ENCODE measurements at places on chromosomes 16 and 17. TPM values are rescaled to one million over a fixed set of nuclear protein-coding genes. Genes with fewer than 3 reads are reported as not detected.

GRCh38 chr17:34850023-34850422 is 111.2 kb downstream of the CCT6B start:
- no peak overlapping the region for H3K27ac ChIP-seq
- H3K4me3 ChIP-seq: no peak overlapping the region
- H3K36me3 ChIP-seq: no peaks in the 10 kb centered on the region
- DNase-seq: no peak
- peaks cover 10% of the 10 kb centered on the region for H3K27me3 ChIP-seq

GRCh38 chr17:83193336-83194185 is 114.2 kb downstream of the METRNL start:
- peaks cover 19% of the 10 kb centered on the region for H3K4me1 ChIP-seq
- peak overlapping the region; percentile 57 for H3K27ac ChIP-seq
- H3K36me3 ChIP-seq: no peaks in the 10 kb centered on the region
- peak; percentile 60 for DNase-seq
- H3K4me3 ChIP-seq: peak overlapping the region; percentile 54

- no peak overlapping the region for H3K27ac ChIP-seq
- no peak overlapping the region for H3K4me3 ChIP-seq
- H3K27me3 ChIP-seq: peaks cover 16% of the 10 kb centered on the region
- no peaks in the 10 kb centered on the region for H3K36me3 ChIP-seq
These were observed 7.6 kb downstream of the PITPNM3 start for GRCh38 chr17:6548578-6549330.

- H3K4me3 ChIP-seq: peak overlapping the region; percentile 93
- DNase-seq: no peak
- H3K27ac ChIP-seq: peak overlapping the region; percentile 96
- peaks cover 21% of the 10 kb centered on the region for H3K4me1 ChIP-seq
- H3K27me3 ChIP-seq: no peaks in the 10 kb centered on the region
These were observed 585 bp downstream of the AP1G1 start for GRCh38 chr16:71807905-71808592.

- no peak for DNase-seq
- H3K36me3 ChIP-seq: peaks cover 5% of the 10 kb centered on the region
- H3K27me3 ChIP-seq: peaks cover 5% of the 10 kb centered on the region
- no peak overlapping the region for H3K27ac ChIP-seq
- H3K4me1 ChIP-seq: peaks cover 29% of the 10 kb centered on the region
These were observed 3.6 kb downstream of the ENDOV start for GRCh38 chr17:80418589-80418988.

- DNase-seq: no peak
- H3K36me3 ChIP-seq: no peaks in the 10 kb centered on the region
- no peak overlapping the region for H3K4me3 ChIP-seq
- H3K27ac ChIP-seq: no peak overlapping the region
These were observed 245.6 kb upstream of the GSE1 start for GRCh38 chr16:85367485-85367884.

GRCh38 chr17:73165616-73166404 is 1.0 kb downstream of the SSTR2 start:
- no peaks in the 10 kb centered on the region for H3K36me3 ChIP-seq
- no peak for DNase-seq
- H3K4me1 ChIP-seq: peaks cover 13% of the 10 kb centered on the region
- H3K27me3 ChIP-seq: peaks cover 56% of the 10 kb centered on the region
- no peak overlapping the region for H3K27ac ChIP-seq

DNA sequence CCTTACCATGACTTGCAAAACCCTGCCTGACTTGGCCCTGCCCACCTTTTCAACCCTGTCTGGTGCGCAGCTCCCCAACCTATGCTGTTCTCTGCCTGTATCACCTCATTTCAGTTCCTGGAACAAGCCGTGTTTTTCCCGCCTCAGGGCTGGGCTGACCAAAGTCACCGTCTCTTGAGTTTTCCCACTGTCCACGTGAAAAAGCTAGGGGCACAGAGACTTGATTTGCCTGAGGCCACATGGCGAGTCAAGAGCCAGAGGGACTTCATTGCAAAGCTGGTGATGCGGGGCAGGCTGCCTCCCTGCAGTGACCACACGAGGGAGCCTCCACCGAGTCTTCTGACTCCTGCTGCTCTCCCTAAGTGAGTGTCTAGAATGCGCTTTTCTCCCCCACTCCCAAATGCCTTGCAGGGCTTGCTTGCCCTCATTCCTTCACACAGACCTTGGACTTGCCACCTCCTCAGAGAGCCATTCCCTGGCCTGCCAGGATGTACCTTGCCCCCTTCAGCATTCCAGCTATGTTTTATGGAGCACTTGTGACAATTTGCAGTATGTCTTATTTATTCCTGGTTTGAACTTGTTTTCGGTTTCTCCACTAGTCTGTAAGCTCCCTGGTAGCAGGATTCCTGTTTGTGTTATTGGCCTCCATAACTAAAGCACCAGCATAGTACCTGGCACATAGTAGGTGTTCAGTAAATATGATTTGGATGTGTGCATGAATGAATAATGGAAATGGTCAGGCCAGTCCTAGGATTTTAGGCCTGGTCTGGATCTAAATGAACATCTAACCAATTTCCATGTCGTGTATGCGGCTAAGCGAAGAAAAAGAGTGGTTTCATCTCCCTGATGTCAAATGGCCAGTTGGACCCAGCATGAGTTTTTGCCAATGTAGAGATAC is 252.3 kb downstream of the SNX29 start:
- H3K4me3 ChIP-seq: no peak overlapping the region
- H3K4me1 ChIP-seq: peaks cover 9% of the 10 kb centered on the region
- H3K27ac ChIP-seq: no peak overlapping the region
- no peaks in the 10 kb centered on the region for H3K27me3 ChIP-seq
- no peak for DNase-seq

GRCh38 chr16:57755726-57756423 is 20.3 kb downstream of the KATNB1 start:
- H3K36me3 ChIP-seq: no peaks in the 10 kb centered on the region
- H3K27me3 ChIP-seq: no peaks in the 10 kb centered on the region
- DNase-seq: no peak

- H3K4me3 ChIP-seq: peak overlapping the region; percentile 85
- H3K36me3 ChIP-seq: no peaks in the 10 kb centered on the region
- H3K4me1 ChIP-seq: peaks cover 78% of the 10 kb centered on the region
These were observed 11.9 kb downstream of the TBKBP1 start for GRCh38 chr17:47705536-47706530.

DNA sequence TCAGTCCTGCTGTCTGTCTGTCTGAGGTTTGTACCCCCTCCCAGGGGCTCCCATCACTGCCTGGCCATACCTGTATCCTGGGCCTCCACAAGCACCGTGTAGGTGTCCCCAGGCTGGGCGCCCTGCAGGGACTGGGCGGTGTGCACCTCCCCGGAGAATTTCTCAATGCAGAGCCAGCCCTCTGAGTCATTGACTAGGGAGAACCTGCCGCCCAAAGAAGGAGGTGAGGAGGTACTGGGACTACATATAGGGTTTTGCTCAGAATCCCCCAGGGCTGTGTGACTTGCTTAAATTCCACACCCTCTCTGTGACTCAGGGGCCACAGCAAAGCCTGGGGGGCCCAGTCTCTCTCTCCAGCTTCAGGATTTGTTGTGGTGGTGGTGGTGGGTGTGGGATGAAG is 7.6 kb downstream of the CDH16 start:
- H3K27me3 ChIP-seq: no peaks in the 10 kb centered on the region
- no peaks in the 10 kb centered on the region for H3K4me1 ChIP-seq
- H3K36me3 ChIP-seq: no peaks in the 10 kb centered on the region
- DNase-seq: no peak

DNA sequence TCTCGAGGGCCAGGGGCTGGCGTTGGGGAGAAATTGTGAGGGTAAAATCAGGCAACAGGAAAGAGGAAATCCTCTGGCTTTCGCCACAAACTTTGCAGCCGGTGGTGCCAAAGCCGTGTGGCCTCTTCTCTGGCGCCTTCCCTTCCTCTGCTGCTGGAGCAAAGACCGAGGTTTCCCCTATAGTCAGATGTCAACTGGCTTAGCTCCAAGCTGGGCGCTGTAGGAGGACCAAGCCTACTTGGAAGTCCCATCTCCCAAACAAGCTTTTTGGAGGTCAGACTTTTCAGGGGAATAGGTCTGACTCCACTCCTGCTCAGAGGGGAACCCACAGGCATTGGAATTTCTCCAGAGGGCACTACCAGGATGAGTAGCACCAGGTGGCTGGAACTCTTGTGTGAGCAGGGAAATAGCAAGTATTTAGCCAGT is 5.0 kb downstream of the IGFBP4 start:
- no peak for DNase-seq
- peaks cover 17% of the 10 kb centered on the region for H3K27me3 ChIP-seq
- no peak overlapping the region for H3K4me3 ChIP-seq
- no peak overlapping the region for H3K27ac ChIP-seq
- H3K36me3 ChIP-seq: no peaks in the 10 kb centered on the region
- H3K4me1 ChIP-seq: peaks cover 33% of the 10 kb centered on the region

DNA sequence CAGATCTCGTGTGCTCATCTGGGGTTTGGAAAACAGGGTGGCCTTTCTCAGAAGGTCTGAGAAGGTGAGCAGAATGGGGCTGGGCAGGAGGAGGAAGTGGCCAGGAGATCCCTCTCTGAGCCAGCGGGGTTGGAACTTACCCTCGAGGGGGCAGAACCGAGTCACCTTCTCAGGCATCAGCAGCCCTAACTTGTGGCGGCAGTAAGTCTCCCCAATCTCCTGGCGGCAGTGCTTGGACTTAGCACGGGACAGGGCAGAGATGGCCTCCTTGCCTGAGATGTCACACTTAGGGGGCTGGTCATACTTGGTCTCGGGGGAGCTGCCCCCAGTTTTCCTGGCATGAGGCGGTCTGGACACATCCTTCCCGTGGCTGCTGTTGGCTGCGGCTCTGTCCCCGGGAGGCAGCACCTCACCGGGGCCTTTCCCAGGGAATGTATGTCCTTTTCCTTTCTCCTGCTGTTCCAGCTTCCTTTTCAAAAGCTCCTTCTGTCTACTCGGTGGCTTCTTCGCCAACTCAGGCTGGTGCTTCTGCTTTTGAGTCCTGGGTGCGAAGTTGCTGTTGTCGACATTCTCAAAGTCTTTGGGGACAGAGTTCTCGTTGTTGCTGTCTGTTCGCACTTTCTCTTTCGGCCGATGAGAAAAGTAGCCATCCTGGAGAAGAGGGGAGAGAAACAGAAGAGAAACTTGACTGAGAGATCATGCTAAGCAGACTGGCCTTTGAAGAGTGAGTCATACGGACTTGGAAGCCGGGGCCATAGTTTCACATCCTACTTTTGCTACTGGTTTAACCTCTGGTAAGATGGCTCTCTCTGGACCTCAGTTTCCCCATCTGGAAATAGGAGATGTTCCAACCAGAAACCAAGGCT is 211.7 kb downstream of the XYLT1 start:
- H3K27ac ChIP-seq: peak overlapping the region; percentile 31
- no peak overlapping the region for H3K4me3 ChIP-seq
- DNase-seq: peak; percentile 59
- H3K36me3 ChIP-seq: peaks cover 5% of the 10 kb centered on the region
- H3K27me3 ChIP-seq: no peaks in the 10 kb centered on the region

DNA sequence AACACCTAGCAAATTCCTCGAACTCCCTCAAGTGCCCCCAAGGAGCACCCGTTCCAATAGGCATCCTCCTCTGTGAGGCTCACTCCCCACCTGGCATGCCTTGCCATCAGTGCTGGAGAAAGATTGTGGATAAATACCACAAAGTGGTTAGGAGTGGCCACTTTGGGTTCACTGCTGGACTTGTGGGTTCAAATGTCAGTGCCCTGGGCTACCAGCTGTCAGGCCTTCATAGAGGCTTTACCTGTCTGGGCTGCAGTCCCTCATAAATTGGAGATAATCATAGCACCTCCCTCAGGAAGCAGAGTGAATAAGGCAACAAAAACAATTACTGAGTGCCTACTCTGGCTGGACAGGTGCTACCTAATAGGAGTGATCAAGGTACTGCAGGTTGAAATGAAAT is 1.5 kb upstream of the SYT17 start:
- no peak overlapping the region for H3K27ac ChIP-seq
- no peak for DNase-seq
- H3K36me3 ChIP-seq: no peaks in the 10 kb centered on the region
- H3K27me3 ChIP-seq: peaks cover 15% of the 10 kb centered on the region
- no peak overlapping the region for H3K4me3 ChIP-seq

- H3K4me1 ChIP-seq: no peaks in the 10 kb centered on the region
- H3K4me3 ChIP-seq: no peak overlapping the region
- no peak for DNase-seq
- H3K27ac ChIP-seq: no peak overlapping the region
- no peaks in the 10 kb centered on the region for H3K36me3 ChIP-seq
These were observed 63.5 kb downstream of the SPACA3 start for GRCh38 chr17:33055171-33055611.

DNA sequence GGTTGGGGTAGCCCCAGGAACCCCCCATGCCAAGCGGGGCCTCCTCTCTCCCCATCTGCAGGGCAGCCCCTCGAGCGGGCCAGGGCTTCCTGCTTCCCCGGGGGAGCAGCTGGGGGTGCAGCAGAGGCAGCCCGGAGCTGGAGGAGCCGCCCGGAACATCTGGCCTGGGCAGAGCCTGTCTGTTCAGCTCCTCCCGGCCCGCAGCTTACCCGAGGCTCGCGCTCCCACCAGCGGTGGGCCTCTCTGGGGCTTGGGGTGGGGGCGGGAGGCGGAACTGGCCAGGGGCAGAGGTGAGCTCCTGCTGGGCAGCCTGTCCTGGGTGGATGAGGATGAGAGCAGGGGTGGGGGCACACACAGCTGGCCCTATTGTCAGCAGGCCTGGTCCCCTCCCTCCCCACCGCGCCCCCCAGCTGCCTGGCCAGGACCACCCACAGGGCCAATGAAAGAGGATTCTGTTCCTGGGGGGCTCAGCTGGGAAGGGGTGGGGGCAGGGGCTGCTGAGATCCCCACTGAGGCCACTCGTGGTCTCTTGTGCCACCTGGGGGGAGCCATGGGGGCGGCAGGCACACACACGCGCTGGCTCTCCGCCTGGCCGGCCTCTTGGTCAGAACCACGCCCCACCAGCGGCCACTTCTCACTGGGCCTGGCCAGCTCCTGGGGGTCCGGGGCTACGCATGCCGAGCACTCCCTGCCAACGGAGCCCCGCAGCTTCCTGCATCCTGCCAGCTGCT is 34.7 kb downstream of the BAHCC1 start:
- DNase-seq: no peak
- no peaks in the 10 kb centered on the region for H3K36me3 ChIP-seq
- no peak overlapping the region for H3K27ac ChIP-seq
- peaks cover 2% of the 10 kb centered on the region for H3K27me3 ChIP-seq

- no peaks in the 10 kb centered on the region for H3K36me3 ChIP-seq
- H3K27ac ChIP-seq: no peak overlapping the region
- DNase-seq: no peak
These were observed 47.5 kb downstream of the FOXL1 start for GRCh38 chr16:86625821-86626220.

The CDH1 gene
- total RNA-seq: 0.38 TPM

The ADAD2 gene
- not detected for total RNA-seq

The IL4R gene
- 224 TPM for total RNA-seq

The LRRC75A gene
- 2.6 TPM for total RNA-seq

The OXLD1 gene
- total RNA-seq: 35.2 TPM

The TSEN54 gene
- total RNA-seq: 37.5 TPM

The ARL5C gene
- total RNA-seq: not detected

The PRR11 gene
- total RNA-seq: 55.5 TPM
